Stimulated activated CD4-positive, alpha-beta T cell treated with anti-CD3 and anti-CD28 coated beads, Interleukin-1b, Interleukin-23, amount 100 ng/mL, for 1 hour (primary cell): ENCODE measurements at places on chromosomes 16 and 17.

- no peak for DNase-seq
Observed at GRCh38 chr16:66490774-66491715, 58.9 kb downstream of the TK2 start.

DNA sequence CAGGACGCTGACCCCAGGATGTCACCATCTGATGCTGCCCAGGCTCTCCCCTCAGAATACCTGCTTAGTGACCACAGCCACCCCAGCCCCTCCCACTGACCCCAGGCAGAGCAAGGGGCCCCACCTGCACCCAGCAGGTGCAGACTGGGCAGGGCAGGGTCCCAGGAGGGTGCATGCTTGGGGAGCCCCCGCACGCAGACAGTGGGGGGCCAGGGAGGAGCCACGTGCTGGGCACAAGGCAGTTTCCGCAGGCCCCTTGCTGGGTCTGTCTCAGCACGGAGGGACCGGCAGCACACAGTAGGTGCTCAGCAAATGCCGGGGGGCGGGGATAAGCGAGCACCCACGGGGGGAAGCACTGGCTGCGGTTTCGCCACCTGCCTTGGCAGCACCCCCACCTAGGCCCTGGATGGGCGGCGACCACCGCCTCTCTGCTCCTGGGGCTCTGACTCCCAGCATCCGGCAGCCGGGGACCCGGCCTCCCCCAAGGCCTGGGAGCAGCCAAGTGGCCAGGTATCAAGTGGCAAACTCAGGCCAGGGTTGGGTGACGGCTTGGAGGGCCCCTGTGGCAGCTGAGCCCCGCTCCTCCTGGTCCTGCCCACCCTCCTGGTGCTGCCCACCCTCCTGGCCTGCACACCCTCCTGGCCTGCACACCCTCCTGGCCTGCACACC lies 18.7 kb upstream of the SSTR5 start:
- DNase-seq: no peak

GRCh38 chr16:50781518-50781917 lies 39.6 kb downstream of the CYLD start:
- DNase-seq: no peak

DNA sequence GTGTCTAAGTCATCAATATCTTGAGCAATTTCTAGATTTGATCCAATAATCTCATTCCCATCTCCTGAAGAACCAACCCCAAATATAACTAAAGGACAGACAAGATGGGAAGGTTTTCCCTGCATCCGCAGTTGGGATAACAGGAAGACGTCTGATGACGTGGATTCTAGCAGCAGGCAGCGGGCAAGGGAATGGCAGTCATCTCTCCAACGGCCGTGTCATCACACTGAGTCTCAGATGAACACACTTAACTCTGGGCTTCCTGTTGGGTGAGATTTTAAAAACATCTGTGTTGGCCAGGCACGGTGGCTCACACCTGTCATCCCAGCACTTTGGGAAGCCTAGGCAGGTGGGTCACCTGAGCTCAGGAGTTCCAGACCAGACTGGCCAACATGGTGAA lies 20.9 kb upstream of the TIMP2 start:
- no peak for DNase-seq

DNA sequence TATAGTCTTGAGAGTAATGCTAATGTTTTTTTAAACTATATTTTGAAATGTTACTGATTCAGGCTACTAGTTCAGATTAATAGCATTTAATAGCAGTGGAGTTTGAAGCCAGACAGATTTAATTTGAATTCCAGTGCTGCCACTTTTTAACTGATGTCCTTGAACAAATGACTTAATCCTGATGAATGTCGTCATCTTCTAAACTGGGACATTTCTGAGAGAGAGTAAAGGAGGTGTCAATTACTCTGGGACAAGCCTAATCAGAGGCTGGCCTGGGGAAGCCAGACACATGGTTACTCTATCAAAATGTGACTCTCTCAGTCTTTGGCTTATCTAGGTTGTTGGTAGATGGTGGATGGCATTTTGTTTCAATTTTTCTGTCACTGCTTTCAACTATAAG lies 246.7 kb downstream of the HS3ST3A1 start:
- DNase-seq: no peak

DNA sequence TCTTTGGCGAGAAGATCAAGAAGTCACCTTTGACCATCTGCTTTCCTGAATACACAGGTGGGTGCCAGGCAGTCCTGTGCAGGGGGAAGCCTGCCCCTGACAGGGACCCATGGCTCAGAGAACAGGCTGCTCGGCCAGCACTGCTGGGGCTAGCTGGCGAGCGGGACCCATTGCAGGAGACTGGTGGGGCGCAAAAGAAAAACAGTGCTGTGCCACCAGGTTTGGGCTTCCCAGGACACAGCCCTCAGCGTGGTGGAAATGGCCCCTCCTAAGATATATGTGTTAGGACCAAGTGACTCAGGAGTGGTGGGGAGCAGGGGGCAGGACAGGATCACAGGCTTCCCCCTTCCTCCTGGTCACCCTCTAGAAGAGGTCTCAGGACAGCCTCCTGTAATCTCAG lies 73.9 kb downstream of the AMFR start:
- DNase-seq: no peak

DNA sequence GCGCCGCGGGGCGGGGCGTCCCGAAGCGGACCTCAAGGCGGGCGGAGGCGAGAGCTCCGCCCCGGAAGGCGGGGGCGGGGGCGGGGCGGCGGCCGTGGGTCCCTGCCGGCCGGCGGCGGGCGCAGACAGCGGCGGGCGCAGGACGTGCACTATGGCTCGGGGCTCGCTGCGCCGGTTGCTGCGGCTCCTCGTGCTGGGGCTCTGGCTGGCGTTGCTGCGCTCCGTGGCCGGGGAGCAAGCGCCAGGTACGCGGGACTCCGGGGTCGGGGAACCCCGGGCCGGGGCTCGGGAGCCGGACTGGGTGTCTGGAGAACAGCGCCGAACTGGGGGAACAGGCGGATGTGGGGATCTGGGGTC lies at the start of gene TNFRSF12A:
Gene TNFRSF12A (plus strand): TSS at position 122 of the 357 bp plus-strand sequence. CDS start 30 bp downstream, at position 152.
- DNase-seq: no peak

GRCh38 chr17:37089956-37090355 lies 141.2 kb downstream of the AATF start:
- no peak for DNase-seq

GRCh38 chr17:40018211-40019121 lies 3.2 kb downstream of the CSF3 start:
- DNase-seq: no peak

- no peak for DNase-seq
Observed at GRCh38 chr17:1153795-1154546, 25.8 kb downstream of the ABR start.

DNA sequence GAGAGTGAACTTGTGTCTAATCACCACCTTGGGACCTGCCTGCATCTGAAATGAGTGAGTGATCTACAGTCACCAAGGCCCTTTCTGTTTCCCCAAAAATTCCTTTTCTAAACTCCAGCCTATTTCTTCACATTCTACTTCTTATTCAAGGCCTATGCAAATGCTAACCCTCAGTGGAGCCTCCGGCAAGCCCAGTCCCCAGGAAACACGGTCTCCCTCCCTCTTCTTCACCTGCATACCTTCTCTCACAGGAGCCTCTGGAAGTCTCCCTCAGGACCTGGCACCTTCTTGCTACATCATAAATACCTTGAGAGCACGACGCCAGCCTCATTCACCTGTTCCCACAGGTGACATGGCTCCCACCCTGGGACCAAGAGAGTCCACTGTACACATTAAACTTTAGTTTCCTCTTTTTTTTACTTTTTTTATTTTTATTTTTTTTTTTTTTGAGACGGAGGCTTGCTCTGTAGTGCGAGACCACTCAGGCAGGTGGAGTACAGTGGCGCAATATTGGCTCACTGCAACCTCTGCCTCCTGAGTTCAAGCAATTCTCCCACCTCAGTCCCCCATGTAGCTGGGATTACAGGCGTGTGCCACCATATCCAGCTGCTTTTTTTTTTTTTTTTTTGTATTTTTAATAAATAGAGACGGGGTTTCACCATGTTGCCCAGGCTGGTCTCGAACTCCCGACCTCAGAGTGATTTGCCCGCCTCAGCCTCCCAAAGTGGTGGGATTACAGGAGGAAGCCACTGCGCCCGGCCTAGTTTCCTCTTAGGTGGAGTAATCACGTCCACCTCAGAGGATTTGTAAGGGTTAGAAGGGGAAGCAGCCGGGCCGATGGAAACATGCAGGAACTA lies 97.3 kb downstream of the ANKRD11 start:
- no peak for DNase-seq
